CD4-positive, alpha-beta T cell treated with Interleukin-17A for 1 hour (primary cell): ENCODE measurements at places on chromosomes 6 and 20.

- no peak for DNase-seq
These were observed 192.6 kb upstream of the VGLL2 start for GRCh38 chr6:117072781-117073180.

DNA sequence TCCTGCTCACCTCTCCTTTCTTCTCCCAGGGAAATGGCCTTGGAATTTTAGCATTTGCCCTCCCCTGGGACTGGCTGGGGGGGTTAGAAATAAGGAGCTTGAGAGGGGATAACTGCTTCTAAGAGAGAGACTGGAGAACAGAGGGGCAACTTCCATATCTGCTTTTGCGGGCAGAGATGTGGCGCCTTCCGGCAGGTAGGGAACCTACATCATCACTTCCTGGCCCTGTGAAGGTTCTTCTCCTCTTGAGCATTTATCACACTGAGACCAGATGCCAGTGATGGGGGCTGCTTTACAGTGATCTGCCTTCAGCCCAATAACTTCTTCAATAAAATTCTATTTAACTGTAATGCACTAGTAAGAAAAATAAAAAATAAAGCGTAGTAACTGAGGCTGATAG lies 48.1 kb downstream of the TBC1D7 start:
- no peak for DNase-seq

DNA sequence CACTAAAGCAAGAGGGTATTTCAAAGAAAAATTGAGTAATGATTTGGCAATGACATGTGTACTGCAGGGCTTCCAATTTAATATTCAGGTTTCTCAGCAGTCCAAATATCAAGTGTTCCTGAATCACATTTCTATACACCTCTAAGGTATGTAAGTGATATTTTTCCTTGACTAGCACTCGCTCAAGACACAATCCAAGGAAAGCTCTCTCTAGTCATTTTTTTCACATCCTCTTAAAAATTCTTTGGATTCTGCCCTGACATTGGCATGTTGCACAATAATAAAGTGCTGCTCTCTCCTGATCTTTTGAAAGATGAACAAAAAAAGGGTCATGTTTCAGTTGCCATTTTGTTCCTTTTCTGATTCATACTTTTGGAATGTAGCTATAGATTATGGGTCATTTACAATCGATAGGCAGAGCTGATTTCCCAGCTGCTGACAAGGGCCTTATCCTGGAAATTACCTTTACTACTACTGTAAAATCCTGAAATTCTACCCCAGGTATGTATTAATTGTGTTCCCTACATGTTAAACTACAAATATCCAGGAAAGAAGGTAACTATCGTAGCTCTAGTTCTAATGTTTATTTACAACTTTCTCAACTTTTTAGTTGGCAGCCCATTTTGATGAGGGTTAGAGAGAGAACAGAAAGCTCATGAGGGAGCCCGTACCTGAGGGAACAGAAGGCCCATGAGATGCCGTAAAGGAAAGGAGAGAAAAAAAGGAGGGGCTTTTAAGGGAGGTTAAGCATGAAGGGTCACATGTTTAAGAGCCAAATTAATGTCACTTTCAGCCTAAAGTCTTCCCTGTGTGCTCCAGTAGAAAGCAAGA lies 22.2 kb upstream of the ADGRG6 start:
- no peak for DNase-seq

- no peak for DNase-seq
These were observed 753.4 kb downstream of the QKI start for GRCh38 chr6:164167873-164168405.

DNA sequence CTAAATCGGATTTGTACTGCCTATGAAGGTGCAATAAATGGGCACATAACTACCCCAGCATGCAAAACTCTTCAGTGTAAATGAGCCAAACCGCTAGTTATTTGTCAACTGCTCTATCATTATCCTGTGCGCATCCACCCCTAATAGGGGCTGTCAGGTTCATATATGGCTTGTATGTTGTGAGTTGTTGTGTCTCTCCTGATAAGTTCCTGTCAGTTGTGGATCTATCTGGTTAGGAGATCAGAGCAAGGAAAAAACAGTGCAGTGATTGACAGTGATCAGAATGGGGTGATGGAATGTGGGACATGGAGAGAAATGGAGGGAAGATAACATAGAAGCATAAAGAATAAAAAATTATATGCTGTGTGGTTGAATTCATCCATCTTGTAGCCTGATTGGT lies 686.9 kb upstream of the ID4 start:
- no peak for DNase-seq

DNA sequence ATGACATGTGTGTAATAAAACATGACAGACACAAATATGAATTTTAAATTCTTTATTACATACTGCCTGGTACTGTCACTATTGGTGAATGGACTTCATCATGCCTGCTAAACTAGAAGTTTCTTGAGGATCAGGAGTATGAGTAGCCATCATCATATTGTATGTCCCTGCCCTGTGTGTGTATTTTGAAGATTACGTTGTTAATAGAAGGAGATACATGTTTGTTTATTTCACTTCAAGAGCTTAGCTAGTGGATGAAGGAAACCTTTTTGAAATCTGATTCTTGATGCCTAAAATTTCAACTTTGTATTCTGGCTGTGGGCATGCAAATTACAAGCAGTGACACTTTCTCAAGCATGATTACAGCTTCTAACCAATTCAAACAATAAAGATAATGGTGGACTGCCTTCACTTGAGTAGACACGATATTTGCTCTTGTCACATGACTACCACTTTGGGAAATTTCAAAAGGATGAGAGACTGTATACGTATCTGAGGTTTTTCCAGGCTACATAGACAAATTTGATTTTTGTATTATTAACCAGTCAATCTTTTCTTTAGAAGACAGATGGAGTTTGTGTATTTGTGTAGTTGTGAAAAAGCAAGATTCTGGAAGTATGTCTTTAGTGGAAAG lies 3.5 kb downstream of the TBPL1 start:
- DNase-seq = no peak

DNA sequence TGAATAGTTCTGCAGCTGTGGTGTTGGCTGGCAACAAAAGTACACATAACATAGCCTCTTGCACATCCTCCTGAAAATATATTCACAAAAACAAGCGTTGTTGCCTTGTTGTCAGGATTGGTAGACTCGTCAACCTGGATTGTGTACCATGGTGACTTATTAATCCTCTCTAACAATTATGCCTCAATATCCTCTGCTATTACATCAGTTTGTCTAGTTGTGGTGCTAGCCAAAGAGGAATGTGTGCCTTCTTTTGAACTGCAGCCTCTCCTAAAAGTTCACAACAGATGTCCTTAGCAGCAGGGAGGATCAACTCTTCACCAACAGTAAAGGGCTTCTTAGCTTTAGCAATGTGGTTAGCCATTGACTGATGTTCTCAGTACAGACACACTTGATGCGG lies 3.6 kb upstream of the SF3B5 start:
- DNase-seq = no peak

DNA sequence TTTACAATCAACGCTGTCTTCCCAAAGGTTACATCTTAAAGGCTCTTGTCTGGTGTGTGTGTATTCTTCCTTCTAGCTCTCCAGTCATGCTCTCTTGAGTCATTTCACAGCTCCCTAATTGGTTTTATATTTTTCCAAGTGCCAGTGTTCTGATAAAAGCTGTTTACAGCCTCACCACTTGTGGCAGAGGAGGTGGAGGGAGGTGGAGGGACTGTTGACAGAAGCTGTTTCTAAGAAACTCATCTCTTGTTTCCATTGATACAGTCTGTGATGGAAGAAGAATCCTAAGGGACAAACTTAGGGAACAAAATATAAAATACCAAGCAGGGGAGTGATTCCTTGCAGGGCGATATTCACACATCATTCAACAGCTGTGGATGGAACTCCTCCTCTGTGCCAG lies 64.0 kb downstream of the QRSL1 start:
- no peak for DNase-seq

GRCh38 chr6:64539917-64540316 lies 904.3 kb downstream of the PHF3 start:
- DNase-seq = no peak

- no peak for DNase-seq
These were observed 227.7 kb upstream of the CDH4 start for GRCh38 chr20:61024390-61024789.

- DNase-seq = no peak
These were observed 47.7 kb downstream of the MMUT start for GRCh38 chr6:49415358-49415757.
